NCI-H446 (cell line): ENCODE measurements at places on chromosomes 2 and 18.
A peak's percentile ranks its signal among the peaks of the same experiment; 100 is the strongest.

DNA sequence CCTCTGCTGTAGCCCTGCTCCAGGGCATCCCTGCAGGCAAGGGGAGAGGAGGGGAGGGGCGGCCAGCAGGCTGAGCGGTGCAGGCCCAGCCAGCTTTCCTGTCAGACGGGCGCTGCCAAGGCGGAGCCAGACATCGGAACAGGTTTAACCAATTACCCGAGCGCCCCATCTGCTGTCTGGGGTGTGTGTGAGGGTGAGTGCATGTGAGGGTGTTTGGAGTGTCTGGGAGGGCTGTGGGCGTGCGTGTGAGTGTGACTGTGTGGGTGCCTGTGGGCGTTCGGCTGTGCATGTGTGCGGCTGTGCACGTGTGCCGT is 20.0 kb downstream of the EMX1 start:
- no peak for DNase-seq

DNA sequence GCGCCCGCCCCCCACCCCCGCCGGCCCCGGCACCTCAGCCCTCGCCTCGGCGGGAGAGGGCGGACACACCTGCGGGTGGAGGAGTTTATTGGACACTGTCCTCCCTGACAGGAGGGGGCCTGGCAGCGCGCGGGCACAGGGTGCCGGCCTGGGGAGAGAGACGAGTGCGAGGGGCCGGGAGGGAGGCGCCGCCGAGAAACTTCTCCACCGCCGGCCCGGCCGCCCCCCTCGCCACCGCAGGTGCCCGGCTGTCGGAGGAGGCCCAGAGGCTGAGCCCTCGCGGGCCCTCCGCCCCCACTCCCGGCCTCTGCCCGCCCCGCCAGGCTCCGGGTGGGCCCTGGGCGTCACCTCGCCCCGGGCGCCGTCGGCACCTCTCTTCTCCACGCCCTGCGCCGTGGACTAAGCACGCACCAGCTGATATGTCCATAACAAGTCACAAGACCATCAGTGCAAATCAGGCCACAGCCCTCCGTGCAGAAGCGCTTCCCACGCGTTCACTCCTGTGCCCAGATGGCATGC is 311.3 kb downstream of the CELF4 start:
- no peak for DNase-seq

DNA sequence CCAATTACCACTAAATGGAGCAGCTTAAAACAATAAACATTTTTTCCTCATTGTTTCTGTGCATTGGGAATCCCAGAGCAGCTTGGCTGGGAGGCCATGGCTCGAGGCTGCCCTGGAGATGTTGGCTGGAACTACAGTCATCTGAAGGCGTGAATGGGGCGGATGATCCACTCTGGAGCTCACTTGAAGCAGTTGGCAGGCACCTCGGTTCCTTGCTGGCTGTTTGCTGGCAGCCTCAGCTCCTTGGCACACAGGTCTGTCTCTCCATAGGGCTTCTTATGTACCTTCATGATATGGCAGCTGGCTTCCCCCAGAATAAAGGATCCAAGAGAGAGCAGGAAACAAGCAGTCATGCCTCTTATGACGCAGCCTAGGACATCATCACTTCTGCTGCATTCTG is 227.0 kb upstream of the COPS8 start:
- peak; percentile 38 for DNase-seq

- no peak for DNase-seq
These were observed 31.2 kb upstream of the EDAR start for GRCh38 chr2:109020217-109020637.

DNA sequence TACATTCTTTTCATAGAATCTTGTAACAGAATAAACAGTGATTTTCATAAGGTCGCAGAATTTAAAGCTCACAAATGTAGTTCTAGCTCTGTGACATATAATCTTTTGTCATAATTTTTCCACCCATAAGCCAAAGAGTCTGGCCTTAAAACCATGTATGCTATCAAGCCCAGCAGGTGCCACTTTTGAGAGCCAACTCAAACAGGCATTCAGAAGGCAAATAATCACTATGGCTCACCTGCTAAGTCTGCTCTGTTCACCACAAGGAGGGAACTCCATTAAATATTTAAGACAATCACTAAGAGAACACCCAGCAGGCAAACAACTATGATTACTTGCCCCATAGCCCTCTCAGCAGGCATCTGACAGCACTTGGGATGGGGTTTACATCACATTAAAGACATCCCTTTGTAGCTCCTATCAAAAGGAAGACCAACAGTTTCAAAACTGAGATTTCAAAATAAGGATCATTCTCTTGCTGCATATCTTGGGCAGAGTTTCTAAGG is 241.6 kb downstream of the PDE11A start:
- no peak for DNase-seq

DNA sequence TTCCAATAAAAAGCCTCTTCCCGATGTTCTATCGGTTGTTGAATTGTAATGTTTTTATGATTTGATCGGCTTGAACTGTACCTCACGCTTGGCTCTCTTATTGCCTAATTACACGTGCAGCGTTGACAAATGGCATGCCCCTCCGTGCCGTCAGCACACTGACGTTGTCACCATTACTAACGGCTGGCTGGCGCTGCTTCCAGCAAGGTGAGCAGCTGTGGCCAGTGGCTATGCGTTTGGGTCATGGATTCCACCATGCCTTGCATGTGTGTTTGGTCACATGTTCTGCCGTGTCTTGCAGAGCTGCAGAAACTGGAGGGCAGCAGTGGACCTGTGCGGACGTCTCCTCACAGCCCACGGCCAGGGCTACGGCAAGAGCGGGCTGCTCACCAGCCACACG is 42.1 kb downstream of the TRAPPC12 start:
- no peak for DNase-seq

GRCh38 chr2:240311821-240312220 is 123.6 kb upstream of the GPC1 start:
- DNase-seq = no peak

DNA sequence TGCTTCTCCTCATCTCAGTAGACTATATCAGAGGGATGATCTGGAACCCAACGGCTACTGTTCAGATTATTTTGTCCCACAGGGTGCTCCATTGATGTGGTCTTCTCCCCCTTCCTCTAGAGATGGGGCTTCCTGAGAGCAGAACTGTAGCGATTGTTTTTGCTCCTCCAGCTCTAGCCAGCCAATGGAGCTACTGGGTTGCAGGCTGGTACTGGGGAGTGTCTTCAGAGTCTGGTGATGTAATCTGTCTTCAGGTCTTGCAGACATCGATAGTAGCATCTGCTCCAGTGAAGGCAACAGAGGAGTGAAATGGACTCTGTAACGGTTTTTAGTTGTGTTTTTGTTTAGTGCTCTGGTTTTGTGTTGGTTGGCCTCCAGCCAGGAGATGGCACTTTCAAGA is 621.9 kb downstream of the RNF144A start:
- DNase-seq = no peak

DNA sequence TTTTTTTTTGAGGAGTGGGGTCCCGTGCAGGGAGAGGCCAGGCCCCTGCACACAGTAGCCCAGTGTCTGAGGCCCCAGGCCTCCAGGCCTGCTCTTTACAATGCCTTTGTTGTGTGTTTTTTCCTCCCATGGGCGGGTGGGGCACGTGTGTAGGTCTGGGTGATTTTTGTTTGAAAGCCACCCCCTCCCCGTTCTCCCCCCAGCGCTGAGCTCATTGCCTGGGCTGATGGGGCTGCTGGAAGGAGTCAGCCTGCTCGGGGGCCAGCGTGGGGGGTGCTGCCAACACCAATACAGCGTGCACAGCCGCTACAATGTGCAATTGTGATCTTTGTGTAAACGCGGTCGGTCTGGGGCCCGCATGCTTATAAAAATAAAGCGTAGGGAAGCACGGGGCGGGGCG is 142.7 kb downstream of the DYSF start:
- DNase-seq = no peak

DNA sequence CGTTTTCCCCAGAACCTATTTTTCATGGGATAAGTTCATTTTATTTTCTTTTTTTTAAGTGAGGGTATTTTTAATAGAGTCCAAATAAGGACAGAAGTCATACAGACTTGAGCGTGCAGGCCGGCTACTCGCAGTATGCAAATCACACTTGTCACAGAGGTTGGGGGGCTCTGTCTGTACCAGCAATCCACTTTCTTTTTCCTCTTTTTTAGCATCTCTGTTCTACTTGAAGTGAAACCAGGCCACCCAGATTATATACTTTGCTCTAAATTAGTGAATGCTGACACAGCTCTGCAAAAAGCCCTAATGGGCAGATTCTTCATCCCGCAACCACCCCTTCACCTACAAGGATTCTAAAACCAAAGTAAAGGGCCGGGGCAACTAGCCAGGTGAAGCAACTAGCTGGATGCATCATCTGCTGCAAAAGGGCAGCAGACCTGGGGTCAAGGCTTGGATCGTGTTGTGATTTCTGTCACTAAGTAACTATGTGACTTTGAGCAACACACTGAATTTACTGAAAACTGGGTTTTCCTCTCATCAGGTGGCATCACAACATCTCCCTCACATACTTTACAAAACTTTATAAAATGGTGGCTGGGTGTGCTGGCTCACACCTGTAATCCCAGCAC is 18.4 kb downstream of the KDSR start:
- no peak for DNase-seq

DNA sequence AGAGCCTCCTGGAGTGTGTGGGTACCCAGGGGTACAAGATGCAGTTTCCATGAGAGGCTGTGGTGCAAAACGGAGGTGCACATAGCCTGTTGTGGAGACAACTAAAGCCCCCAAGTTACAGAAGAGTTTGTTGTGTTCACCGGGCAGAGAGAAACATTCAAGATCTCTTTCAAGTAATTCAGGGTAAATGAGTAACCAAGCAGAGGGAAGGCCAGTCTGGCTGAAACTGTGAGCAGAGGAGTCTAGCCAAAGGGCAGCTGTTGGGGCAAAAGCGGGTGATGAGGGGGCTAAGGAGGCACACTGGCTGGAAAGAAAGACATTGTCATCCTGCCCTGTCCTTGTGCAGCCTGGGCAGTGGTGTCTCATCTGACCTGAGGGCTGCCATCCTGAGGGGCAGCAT is 52.0 kb downstream of the CXCR4 start:
- DNase-seq = no peak
